ENCODE measurements at places on chromosomes 6 and 20.

- no peak for DNase-seq
These were observed 102.6 kb downstream of the TULP4 start for GRCh38 chr6:158414851-158415262.

DNA sequence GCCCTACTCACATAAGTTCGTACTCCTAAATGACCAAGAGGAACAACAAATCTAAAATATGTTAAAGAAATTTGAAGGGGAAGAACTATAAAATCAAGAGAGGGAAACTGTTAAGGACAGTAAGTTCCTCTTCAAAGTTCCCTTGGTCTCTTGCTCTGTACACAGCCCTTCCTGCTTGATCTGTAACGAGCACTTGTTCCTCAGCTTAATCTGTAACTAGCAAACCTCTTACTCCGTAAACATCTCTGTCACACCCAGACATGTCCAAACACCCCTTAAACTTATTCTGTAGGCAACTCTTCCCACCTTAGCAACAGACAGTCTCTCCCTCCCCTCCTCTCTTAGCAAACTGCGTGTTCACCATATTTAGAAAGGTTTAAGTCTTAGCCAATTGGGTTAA, 29.9 kb downstream of the PLN start:
- DNase-seq = no peak

GRCh38 chr20:62602550-62602949, 39.8 kb upstream of the SLCO4A1 start:
- peak; percentile 31 for DNase-seq

DNA sequence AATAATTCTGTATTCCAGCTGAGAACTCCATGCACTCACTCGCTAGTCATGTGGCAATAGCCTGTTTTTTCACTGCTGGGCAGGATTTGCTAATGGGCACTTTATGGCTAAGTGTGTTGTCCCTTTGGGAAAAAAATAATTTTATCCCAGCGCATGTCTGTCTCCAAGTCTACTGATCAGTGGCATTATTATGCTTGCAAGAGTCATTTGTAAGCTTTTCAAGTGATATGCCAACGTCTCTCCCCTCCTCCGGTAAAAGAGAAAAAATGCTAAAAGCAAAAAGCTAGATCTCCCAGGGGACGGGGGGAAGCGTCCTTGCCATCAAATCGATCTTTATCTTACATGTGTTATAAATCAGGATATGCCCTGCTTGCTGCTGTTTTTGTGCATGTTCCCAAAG, 407.7 kb downstream of the CDH26 start:
- no peak for DNase-seq

DNA sequence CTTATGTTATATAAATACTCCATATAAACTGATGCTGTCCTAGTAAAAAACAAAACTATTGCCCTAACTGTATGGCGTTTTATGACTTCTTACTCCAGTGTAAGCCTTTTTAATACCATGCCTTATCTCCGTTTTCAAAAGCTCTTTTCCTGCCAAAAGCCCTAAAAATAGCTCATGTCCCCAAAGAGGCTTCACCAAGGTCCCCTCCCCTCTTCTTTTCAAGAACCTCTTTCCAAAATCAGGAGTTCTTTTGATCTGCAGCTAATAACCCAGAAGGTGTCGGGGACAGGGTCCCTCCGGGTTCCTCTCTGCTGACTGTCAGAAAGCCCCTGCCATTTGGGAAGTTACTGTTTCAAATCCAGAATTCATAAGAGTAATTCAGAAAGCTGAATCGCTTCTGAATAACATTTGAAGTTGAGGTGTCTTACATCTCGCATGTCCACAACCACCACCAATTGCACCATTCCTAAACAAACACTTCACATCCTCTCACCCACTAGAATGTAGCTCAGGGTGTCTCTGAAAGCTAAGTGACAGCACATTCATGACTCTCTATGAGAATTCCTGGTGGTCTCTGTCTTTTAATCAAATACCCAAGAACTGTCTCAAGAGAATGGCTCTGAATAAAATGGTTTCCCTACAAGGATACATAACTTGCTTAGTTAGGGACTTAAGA, 13.3 kb downstream of the TASP1 start:
- DNase-seq = no peak

DNA sequence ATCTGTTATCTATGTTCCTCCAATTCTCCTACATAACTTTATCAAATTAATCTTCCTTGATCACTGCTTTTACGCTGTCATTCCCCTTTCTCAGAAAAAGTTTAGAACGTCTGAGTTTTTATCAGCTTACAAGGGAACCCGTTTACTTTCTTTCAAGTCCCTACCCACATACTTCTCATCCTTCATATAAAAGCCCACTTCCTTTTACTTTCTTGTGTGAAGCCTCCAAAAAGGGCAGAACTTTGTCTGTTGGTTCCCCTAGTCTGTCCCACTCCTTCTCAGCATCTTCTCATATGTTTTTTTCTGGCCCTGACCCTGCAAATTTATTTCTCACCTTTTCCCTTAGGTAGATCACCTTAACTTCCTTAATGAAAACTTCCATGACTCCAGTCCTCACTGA, 106.1 kb downstream of the TFAP2B start:
- DNase-seq = no peak

- no peak for DNase-seq
These were observed 16.6 kb upstream of the GSTA1 start for GRCh38 chr6:52820198-52820597.

DNA sequence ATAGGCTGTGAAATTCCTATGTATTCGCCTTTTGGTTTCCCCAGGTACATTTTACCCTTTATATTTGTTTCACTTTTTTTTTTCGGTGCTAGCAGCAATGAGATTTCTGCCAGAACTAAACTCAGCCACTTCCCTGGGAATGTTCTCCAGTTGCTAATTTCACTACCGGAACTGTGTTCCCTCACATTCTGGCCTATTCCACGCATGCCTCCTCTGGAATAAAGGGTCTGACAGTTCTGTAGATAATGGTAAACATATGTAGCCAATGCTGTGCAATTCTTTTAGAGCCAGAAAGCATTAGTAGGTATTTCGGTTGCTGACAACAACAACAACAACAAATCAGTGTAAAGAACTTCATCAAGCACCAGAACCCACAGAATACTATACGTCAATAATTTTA, 96.1 kb upstream of the TBX18 start:
- DNase-seq = no peak

- DNase-seq = no peak
These were observed 131.2 kb upstream of the CLDN20 start for GRCh38 chr6:155132617-155133016.

DNA sequence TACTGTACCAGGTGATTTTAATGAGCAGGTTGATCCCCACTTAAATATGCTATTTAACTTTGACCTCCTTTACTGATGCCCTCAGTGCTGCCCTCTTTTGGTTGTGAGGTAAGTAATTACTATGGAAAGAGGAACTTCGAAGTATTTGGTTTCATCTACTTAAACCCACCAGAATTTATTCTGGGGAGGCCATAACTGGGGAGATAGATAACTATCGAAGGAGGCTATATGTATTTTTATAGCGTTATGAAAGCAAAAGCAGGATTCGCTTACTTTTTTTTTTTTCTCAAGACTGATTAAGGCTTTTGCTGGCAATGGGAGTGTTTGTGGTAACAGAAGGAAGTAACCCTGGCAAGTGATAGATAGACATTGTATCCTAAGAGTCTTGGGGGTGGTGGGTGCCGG, 168.9 kb upstream of the CENPW start:
- DNase-seq = no peak

- DNase-seq = no peak
These were observed 547.6 kb downstream of the HAO1 start for GRCh38 chr20:7392542-7393206.

DNA sequence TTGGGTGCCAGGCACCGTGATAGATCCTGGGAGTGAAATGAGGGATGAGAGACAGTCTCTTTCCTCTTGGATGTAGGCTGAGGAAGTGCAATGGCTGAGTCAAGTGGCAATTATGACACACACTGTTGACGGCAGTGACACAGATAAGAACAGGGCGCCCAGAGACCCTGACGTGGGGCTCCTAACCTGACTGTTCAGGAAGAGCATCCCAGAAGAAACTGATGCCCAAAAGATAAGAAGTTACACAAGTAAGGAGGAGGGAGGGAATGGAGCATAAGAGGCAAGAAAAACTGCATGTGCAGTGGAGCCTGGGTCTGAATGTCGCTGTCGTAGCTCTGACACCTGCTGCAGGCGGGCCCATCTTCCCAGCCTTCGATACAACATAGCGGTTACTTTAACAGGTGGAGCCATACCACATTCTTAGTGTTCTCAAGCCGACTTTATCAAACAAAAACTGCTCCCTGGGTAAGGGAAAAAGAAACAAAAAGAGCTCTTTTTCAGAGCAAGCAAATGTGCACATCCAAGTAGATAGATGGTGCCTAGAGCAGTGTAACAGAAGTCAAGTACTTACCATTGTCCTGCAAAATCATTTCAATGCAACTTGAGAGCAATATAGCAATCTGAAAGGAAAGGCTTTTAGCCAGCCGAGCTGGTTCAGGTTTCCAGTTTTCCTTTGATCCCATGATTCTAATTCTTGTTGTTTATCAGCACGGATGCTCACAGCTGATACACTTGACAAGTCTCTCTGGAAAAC, 463.9 kb upstream of the JARID2 start:
- no peak for DNase-seq

GRCh38 chr6:39008737-39009136, 39.8 kb upstream of the GLP1R start:
- no peak for DNase-seq

GRCh38 chr6:146200176-146200575, 171.3 kb downstream of the GRM1 start:
- no peak for DNase-seq

DNA sequence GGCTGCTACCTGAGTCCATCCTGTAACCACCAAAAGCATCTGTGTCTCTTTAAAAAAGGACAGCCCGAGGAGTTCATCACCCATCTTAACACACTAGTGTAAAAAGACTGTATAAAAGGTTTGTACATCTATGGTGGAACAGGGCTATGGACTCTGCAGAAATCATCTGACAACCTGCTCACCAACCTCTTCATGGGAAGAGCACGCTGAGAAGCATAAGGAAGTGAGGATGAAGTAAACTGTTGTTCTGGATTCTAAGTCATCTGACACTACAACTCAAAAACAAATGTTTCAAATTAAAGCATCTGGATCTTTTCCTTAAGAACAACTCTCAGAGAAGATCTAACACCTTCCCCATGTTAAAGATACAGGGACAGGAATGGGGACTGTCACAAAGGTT, 5.4 kb downstream of the IFNGR1 start:
- DNase-seq = no peak

GRCh38 chr6:139846538-139847456, 472.3 kb upstream of the CITED2 start:
- DNase-seq = no peak

DNA sequence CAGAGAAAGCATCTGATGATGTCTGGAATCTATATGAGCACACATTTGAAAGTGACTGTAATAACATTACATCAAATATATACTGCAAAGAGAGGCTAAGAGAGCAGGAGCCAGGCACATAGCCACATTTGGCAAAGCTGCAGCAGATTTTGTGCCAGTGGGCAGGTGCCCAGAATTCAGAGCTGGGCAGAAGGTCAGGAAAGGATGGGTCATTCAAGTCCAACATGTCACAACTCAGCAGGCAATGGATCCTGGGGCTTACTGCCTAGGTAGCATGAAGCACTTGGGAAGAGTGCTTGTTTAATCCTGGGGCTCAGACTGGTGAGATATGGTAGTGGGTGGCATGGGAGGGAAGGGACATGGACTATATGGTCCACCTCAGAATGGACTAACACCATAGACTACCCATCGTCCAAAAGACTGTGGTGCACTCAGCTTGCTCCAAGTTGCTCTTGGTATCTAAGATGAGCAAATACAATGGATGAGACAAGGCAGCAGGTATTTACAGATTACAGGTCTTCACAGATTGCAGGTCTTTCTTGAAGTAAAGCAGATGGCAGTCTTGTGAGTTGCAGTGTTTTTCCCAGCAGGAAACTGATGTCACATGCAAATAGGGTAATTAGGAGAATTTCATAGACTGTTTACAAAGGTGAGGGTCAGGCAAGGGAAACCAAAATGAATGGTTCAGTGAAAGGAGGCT, 31.2 kb upstream of the SHLD1 start:
- DNase-seq = no peak

DNA sequence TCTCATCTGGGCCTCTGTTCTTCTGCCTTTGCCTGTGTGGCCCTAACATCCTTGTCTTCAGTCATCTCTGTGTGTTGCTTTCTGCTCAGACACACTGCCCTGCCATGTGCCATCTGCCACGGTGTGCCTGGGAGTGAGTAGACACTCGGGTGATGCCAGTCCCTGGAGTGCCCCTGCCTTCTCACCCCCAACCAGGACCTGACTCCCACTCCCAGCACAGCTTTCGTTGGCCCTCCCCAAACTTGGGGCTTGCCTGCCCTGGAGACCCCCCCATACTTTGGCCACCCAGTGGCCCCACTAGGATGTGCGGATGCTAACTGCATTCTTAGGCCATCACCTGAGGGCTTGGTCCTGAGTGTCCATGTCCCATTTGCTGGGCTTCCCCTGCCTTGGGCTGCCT, 76.4 kb upstream of the SCP2D1 start:
- no peak for DNase-seq

- no peak for DNase-seq
These were observed 173.3 kb downstream of the PTPRK start for GRCh38 chr6:128347123-128347522.

DNA sequence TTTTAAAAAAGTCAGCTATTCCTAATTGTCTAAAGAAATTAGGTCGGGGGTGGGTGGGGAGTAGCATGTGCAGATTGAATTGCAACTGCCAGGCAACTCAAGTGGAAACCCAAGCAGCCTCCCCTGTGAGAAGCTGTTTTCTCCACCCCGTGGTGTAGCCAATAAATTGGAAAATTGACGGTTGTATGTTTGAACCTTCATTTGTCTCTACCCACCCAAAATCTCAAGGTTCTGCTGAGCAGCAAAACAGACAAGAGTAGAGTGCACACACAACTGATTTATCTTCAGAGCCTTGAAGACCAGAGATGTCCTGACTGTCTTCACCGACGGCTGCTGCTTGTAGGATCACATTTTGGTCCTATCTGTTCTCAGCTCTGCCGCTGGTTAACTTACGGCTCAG, 88.5 kb downstream of the DTD1 start:
- DNase-seq = no peak

DNA sequence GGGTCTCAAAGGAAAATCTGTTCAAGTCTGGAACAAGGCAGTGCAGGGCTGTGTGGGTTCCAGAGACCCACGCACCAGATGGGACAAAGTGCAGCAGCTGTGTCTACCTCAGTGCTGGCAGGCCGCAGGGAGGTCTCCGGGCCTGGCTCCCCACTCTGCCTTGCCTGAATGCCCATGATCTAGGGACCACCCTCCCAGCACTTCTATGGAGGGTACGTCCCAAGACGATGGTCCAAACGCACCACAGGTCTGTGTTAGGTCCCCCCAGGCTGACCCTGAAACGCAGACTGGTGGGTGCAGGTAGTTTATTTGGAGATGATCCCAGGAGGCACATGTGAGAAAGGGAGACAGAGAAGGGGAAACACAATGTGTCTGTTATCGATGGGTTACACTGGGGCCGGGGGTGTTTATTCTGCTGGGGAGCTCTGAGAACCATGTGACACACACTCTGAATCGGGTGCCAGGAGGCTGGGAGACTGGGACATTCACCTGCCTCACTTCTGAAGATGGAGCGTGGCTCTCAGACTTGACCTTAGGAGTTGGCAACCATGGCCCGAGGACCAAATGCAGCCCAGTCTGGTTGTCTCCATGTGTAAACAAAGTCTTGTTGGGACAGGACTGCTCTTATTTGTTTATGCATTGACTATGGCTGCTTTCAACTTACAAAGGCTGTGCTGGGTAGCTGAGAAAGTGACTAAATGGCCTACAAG, 21.7 kb downstream of the CST9L start:
- no peak for DNase-seq
